ENCODE measurements at places on chromosomes 13 and 19.

GRCh38 chr13:39835253-39835652 lies 179.8 kb downstream of the COG6 start:
- DNase-seq = no peak

GRCh38 chr13:30829145-30829832 lies 76.8 kb upstream of the MEDAG start:
- peak; percentile 45 for DNase-seq

- no peak for DNase-seq
Measured at GRCh38 chr13:97880311-97880675, 73.2 kb upstream of the IPO5 start.

GRCh38 chr19:17860331-17860992 lies 752 bp downstream of the RPL18A start:
- DNase-seq = no peak

- DNase-seq = no peak
Measured at GRCh38 chr13:86725105-86725504, 925.9 kb upstream of the SLITRK6 start.

- no peak for DNase-seq
Measured at GRCh38 chr13:109389892-109390345, 396.5 kb downstream of the IRS2 start.

GRCh38 chr19:39839678-39840327 lies 5.8 kb upstream of the DYRK1B start:
- no peak for DNase-seq

DNA sequence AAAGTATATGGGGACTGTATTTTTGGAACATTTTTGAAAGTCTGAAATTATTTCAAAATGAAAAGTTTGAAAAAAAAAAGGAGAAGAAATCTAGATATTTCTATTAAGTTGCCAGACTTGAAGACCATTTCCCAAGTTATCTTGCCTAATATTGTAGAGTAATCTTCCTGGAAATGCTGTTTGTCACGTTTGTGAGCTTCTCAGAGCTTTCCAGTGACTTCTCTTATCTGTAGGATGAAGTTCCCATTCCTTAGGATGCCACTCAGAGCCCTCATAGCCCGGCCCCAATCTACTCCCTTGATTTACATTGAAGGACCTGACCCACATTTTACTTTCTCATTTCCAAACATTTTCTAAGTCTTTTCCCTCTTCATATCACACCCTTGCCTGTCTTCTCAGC lies 23.6 kb downstream of the CEACAM8 start:
- DNase-seq = no peak

DNA sequence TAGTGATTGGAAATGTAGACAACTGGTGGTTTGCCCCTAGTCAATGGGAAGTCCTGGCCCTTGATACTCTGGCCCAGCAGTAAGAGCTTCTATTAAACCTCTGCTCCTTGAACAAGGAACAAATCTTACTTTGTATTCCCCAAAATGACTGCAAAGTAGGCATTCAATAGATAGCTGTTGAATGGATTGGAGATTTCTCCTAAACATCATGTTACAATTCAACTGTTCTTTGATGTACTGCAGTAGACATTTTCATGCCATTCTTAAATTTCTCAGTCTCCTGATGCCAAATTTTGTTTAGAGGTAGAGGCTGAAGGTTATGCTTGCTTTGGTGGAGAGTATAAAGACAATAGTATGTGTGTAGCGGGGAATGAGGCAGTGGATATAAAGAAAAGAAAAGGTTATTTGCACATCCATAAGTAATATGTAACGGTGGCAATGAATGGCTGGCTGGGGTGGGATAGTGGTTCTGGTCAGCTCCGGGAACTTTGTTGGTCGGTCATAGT lies 12.8 kb downstream of the MIR17HG start:
- DNase-seq = no peak

DNA sequence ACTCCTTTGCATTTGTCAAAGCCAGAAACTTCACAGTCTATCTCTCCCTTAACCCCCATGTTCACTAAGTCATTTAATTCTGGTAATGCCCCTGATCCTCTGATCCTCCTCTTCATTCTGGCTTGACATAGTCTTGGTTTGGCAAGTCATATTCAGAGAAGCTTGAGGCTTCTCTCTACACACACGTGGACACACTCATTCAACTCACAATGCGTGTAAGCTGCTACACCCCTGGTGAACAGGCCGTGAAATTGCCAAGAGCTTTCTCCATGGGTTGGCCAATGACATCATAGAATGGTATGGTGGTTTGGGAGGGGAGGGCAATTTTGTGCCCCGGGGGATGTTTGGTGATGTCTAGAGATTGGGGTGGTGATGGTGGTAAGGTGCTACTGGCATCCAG lies 47.9 kb upstream of the FLT1 start:
- DNase-seq = no peak

Data from RKO (cell line).